Suppressor macrophage treated with lipopolysaccharide for 1 hour (primary cell): ENCODE measurements at places on chromosomes 1 and 21.

- no peak for DNase-seq
These were observed 5.3 kb upstream of the PRRC2C start for GRCh38 chr1:171480035-171480434.

DNA sequence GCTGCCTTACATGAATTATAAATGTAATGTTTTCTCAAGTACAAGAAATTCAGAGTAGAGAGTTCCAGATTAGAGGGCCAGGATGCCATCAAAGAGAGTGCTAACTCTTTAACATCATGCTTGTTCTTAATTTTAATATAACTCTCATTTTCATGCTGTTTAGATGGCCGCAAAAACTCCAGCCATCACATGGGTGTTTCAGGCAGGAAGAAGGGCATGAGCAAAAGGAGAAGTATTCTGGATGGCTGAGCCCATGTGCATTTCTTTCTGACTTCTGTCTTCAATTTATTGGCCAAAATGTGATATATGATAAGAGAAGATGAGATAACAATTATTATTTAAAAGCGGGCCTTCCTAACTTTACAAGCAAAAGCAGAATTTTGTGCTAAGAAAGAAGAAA is 1328.6 kb downstream of the MRPL39 start:
- DNase-seq = no peak

GRCh38 chr1:183323849-183324683 is 94.1 kb downstream of the NMNAT2 start:
- DNase-seq = no peak

GRCh38 chr1:209183195-209183594 is 400.3 kb upstream of the CAMK1G start:
- no peak for DNase-seq

DNA sequence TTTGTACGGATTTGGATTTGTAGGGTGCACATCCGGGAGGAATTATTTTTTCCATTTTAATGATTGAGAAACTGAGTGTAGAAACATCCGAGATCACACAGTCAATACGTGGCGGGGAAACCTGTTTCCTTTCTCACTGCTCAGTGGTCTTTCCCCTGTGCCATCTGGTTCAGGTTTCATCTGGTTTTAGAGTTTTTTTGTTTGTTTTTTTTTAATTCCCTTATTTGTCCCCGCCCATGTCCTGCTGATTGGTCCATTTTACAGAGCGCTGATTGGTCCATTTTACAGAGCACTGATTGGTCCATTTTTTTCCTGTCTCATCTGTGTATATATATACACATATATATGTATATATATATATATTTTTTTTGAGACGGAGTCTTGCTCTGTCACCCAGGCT is 6.0 kb downstream of the TRPM2 start:
- DNase-seq = no peak

DNA sequence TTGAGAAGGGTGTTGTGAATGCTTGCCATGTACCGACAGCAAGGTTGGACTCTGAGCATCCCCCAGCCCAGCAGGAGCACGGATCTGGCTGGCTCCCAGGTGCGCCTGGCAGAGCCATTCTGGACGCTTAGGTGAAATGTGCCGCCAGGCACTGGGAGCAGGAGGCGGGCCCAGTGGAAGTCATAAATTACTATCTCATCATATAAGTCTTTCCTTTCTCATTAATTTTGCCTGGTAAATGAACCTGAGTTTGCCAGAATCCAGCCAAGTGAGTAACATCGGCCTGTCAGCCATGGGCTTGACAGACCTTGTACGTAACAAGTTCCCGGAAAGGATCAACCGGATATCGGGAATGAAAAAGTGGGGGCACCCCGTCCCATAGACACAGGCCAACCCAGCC is 179.5 kb upstream of the ARHGEF16 start:
- no peak for DNase-seq

DNA sequence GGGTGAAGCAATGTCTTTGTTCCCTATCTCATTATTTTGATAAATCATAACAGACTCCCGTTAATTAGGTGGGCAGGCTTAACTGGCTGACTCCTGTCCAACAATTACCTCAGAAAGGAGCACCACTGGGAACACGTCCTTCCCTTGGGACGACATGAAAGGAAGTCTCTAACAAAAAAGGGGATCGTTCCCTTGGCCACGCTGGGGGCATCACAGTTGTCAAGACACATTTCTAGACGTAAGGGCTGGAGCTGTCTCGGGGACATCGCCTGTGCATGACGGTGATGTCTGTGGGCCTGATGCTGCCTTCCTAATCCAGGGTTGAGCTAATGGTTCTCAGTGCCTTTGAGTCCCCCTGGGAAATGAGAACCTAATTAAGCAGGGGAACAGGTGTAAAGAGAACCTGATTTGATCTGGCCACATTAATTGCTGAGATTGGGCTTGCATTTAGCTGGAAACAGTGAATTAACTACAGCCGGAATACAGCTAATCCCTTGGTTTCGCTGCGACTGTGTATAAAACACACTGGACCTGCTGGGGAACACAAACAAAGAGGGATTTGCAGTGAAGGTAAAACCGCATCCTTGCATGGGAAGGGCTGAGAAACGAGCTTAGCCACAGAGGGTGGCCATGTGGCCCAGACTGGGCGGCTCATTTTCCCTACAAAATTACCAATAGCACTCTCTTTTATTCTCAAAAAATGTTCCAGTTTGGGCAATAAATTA is 111.8 kb downstream of the MRPS6 start:
- no peak for DNase-seq

DNA sequence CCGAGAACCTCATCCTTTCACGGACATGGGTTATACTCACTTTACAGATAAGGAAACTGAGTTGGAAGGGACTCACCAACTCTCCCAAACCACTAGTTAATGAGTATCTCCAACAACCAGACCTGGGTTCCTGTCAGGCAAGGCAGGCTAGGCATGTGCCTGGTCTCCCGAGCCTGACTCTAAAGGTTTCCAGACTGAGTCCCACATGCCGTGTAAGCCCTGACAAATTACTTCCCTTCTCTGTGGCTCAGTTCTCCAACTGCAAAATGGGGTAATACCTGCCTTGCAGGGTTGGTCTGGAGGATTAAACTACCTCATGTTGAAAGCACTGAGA is 34.3 kb downstream of the SSBP3 start:
- no peak for DNase-seq
